Kasumi-1 (cell line): ENCODE measurements at places on chromosomes 12 and 14.

DNA sequence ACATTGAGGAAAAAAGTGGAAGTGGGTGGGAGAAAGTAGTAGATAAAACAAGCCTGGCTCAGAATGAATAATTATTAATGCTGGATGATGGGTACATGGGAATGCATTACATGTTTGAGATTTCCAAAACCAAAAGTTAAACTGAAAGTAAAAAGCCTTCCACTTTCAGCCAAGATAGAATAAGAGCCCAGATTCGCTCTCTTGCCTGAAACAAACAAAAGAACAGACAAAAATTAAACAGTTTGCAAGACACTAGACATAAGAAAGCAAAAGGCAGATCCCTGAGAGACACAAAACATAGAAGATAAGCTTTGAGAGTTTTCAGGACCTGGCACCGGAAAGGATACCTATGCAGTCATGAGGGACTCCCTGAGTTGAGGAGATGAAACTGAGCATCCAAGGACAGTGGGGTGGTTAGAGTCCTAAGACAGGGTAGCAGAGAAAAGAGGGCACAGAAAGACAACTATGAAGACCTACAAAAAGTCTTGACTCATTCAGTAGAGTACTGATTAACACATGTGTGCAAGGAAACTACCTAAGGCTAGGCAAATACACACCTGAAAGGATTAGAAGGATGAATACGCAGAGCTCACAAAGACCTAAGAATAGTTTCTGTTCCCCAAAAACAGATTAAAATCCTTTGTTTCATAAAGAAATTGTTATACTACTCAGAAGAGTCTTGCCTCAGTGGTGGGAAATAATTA, 54.1 kb downstream of the CEP83 start:
- DNase-seq = no peak

- DNase-seq = no peak
Observed at GRCh38 chr12:105347499-105347898, 17.0 kb downstream of the C12orf75 start.

GRCh38 chr12:81835783-81836182, 76.6 kb upstream of the PPFIA2 start:
- no peak for DNase-seq

DNA sequence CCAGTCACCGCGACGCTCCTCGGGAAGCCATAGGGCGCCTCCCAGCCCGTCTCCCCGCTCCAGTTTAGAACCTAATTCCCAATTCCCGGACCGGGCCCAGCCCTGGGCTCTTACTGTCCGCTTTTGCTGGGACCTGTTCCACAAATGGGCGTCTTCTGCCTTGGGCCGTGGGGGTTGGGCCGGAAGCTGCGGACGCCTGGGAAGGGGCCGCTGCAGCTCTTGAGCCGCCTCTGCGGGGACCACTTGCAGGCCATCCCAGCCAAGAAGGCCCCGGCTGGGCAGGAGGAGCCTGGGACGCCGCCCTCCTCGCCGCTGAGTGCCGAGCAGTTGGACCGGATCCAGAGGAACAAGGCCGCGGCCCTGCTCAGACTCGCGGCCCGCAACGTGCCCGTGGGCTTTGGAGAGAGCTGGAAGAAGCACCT, 797 bp downstream of the UNG start:
- no peak for DNase-seq

DNA sequence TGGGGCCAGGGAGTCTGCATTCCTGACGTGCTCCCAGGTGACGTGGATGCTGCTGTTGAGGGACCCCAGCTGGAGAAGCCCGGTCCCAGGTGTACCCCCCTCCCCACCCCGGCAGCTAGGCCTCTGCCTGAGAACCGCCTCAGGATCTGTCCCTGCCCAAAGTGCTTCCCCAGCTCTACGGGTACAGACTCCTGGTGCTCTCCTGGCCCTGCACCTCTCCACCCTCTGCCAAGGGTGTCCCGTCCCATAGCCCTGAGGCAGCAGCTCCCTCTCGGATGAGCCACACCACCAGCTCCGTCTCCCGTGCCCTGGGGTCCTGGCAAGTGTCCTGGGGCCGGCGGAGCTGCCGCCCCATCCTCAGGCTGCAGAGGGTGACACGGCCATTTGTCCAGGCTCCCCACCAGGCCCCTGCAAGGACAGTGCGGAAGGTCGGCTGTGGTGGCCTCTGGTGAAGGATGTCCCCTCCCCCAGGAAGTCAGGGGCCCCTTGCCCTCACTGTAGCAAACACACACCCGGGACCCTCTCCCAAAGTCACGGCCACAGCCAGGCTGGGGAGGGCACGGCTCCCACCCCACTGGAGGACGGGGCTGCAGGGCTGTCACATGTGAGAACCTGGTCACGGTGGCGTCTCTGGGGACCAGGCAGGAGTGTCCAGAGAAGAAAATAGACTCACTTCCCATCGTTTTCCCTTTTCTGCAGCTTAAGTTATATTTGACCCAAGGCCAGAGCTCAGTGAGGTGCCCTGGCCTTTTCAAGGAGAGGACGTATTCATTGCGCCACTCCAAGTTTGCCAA, 74.4 kb upstream of the FBRSL1 start:
- DNase-seq = no peak

GRCh38 chr12:65195387-65196055, 26.1 kb downstream of the LEMD3 start:
- no peak for DNase-seq
